ENCODE measurements at places on chromosomes 16 and 17. TPM values are rescaled to one million over a fixed set of nuclear protein-coding genes. Genes with fewer than 3 reads are reported as not detected.
A peak's percentile ranks its signal among the peaks of the same experiment; 100 is the strongest.

GRCh38 chr17:27348196-27348595, 54.3 kb downstream of the WSB1 start:
- DNase-seq, result no peak

DNA sequence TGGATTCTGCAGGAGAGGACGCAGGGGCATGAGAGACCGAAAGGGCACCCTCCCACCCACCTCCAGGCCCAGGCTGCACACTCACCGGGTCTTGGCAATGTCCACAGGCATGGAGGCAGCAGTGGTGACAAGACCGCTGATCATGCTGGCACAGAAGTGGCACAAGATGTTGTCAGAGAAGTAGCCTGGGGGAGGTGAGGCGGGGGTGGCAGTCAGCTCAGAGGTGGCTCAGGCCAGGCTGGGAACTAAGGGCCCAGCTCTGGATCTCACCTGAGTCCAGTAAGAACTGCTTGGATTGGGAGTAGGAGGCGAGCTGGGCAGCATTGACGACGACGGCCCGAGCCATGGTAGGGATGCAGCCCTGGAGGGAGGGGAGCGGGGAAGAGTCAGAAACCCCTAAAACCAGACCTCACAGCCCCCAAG, 1.8 kb downstream of the SLC25A11 start:
- DNase-seq, result no peak

The PRCD gene
- 5.4 TPM for total RNA-seq

GRCh38 chr17:44024271-44024663, 9.5 kb upstream of the TMEM101 start:
- DNase-seq, result no peak

The ACADVL gene
- 1,052 TPM for total RNA-seq

- DNase-seq, result peak; percentile 35
Measured at GRCh38 chr17:2102931-2103809, 48.3 kb downstream of the HIC1 start.

DNA sequence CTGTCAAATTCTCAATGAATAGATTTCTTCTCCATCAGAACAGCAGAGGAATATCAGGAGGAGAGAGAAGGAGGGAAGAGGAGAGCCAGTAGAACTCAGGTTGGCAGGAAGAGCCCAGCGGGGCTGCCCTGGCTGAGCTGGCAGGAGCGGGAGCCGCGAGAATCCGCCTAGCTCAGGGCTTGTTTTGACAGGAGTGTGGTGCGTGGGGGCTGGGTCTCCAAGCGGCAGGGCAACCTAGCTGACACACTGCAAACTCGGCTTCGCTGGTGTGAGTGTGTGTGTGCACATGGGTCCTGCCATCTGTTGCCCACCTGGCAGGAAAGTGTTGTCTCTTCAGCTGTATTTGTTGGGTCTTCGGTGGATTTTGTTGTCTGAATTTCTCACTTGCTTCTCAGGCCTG, 27.9 kb upstream of the BCAR1 start:
- no peak for DNase-seq

- DNase-seq, result no peak
Measured at GRCh38 chr16:4529085-4530060, 9.2 kb downstream of the CDIP1 start.

The DUSP3 gene
- 103 TPM for total RNA-seq

The TBC1D28 gene
- not detected for total RNA-seq

Measured in mesenteric fat pad (tissue), 1 donor.